Activated CD4-positive, alpha-beta memory T cell treated with anti-CD3 and anti-CD28 coated beads for 36 hours (primary cell): ENCODE measurements at places on chromosomes 12 and 14. TPM values are rescaled to one million over a fixed set of nuclear protein-coding genes. Genes with fewer than 3 reads are reported as not detected.
A peak's percentile ranks its signal among the peaks of the same experiment; 100 is the strongest.

Gene TSPAN19
- total RNA-seq, result not detected

DNA sequence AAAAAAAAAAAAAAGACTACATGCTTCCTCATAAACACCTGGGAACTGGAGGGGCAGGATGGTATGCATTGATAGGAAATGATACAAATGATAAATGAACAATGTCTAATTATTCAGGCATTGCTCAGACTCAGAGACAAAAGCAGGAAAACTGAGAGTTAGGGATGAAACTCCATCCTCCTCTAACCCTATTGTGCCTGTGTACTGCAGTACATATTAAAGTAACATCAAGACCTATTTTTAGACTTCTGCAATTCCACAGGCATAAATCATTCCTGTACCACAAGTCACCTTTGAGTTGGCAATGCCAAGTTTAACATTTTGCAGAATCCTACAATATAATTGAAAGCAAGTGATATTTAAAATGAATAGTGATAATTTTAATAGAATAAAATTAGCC is 156.5 kb upstream of the USP15 start:
- H3K27ac ChIP-seq, result no peak overlapping the region
- H3K4me1 ChIP-seq, result no peaks in the 10 kb centered on the region

GRCh38 chr14:87013583-87013982 is 979.4 kb downstream of the GALC start:
- H3K36me3 ChIP-seq, result no peaks in the 10 kb centered on the region
- H3K27ac ChIP-seq, result no peak overlapping the region
- no peaks in the 10 kb centered on the region for H3K4me1 ChIP-seq
- H3K27me3 ChIP-seq, result no peaks in the 10 kb centered on the region
- DNase-seq, result no peak

Gene EIF2S3B
- 2.3 TPM for total RNA-seq

GRCh38 chr12:110248096-110248447 is 33.0 kb upstream of the ATP2A2 start:
- H3K27ac ChIP-seq, result no peak overlapping the region
- H3K4me1 ChIP-seq, result no peaks in the 10 kb centered on the region
- no peaks in the 10 kb centered on the region for H3K36me3 ChIP-seq
- H3K27me3 ChIP-seq, result no peaks in the 10 kb centered on the region
- H3K4me3 ChIP-seq, result no peak overlapping the region

Gene TTC9
- total RNA-seq, result 8.6 TPM

Gene RAN
- 2,100 TPM for total RNA-seq

DNA sequence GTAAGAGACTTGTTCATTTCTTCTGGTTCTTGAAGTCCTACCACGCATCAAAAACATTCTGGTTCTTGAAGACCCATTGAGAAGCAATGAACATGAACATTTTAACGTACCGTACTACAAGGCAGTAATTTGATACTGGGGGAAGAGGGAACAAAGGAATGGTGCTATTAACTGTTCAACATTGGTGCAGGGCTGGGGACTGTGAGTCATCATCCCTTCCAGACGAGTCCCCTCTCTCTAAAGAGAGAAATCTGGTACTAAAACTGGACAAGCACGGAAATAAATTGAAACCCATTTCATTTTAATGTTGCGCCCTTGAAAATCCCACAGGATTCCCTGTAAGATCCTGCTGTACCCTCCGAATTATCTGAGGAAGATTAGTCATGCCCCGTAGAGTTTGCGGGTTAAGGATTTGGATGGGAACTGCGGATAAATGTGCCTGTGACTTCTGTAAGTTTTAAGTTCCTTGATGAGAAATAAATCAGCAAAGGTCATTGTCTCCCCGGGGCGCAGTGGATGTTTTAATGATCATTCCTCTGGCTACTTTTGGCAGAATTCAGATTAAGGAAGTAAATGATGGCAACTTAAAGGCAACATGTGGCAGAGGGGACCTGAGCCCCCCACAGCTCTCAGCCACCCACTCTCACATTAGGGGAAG is 78.6 kb downstream of the KCNK13 start:
- DNase-seq, result no peak
- peaks cover 5% of the 10 kb centered on the region for H3K27me3 ChIP-seq
- H3K4me1 ChIP-seq, result no peaks in the 10 kb centered on the region
- no peaks in the 10 kb centered on the region for H3K36me3 ChIP-seq
- H3K4me3 ChIP-seq, result no peak overlapping the region

DNA sequence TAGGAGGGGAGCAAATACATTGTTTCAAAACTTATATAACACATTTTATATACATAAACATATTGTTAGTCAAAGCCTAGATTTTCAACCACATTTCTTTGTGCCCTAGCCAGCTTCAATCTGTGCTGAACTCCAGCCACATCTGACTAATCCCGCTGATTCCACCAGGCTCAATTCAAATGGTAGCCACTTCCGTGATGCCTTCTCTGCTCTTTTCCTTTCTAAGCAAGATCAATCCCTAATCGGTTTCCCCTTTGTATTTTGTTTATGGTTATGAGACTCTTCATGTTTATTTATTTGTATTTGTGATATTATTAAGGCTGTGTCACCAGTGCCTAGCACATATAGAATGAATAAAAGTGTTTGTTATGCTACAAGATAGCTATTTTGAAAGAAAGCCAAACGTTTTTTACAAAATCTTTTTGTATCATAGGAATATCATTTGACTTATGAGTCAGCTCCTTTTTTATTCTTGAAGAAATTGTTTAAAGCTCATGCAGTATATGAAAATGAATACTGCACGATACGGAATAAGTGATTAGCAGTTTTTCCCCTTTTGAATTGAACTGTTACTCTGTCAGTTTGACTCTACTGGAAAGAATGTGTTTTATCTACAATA is 110.2 kb downstream of the PLEKHA5 start:
- DNase-seq, result no peak
- H3K27me3 ChIP-seq, result no peaks in the 10 kb centered on the region
- no peak overlapping the region for H3K27ac ChIP-seq

DNA sequence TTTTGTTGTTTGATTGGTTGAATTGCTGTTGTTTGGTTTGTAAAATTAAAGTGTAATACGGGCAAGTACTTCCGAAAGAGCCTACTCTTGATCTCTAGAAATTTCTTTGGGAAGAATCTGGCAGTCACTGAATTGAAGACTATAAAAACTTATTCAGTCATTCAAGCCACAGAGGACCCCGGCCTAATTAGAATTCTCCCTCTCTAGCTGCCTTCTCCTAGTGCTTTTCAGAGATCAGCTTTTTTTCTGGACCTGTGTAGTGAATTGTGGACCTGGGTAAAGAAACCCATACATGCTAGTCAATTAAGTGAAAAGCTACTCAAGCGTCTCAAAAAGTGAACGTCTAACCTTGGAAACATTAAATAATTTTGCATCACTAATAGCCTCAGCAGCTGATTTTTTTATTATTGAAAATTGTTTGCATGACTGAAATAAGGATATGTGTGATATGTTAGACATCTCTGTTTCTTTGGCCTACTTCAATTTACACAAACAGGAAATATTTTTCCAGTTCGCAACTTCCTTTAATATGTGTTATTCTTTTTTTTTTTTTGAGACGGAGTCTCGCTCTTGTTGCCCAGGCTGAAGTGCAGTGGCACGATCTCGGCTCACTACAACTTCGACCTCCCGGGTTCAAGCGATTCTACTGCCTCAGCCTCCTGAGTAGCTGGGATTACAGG is 27.2 kb downstream of the EFCAB11 start:
- no peaks in the 10 kb centered on the region for H3K36me3 ChIP-seq
- H3K4me1 ChIP-seq, result no peaks in the 10 kb centered on the region
- no peak overlapping the region for H3K27ac ChIP-seq
- no peaks in the 10 kb centered on the region for H3K27me3 ChIP-seq
- no peak overlapping the region for H3K4me3 ChIP-seq

Gene DENND5B
- total RNA-seq, result 0.17 TPM

- no peak for DNase-seq
- no peaks in the 10 kb centered on the region for H3K36me3 ChIP-seq
- no peaks in the 10 kb centered on the region for H3K4me1 ChIP-seq
- peaks cover 4% of the 10 kb centered on the region for H3K27me3 ChIP-seq
- no peak overlapping the region for H3K4me3 ChIP-seq
Observed at GRCh38 chr12:59182658-59183455, 262.6 kb upstream of the LRIG3 start.

Gene NRL
- total RNA-seq, result 1.9 TPM

Gene RNASE2
- not detected for total RNA-seq

DNA sequence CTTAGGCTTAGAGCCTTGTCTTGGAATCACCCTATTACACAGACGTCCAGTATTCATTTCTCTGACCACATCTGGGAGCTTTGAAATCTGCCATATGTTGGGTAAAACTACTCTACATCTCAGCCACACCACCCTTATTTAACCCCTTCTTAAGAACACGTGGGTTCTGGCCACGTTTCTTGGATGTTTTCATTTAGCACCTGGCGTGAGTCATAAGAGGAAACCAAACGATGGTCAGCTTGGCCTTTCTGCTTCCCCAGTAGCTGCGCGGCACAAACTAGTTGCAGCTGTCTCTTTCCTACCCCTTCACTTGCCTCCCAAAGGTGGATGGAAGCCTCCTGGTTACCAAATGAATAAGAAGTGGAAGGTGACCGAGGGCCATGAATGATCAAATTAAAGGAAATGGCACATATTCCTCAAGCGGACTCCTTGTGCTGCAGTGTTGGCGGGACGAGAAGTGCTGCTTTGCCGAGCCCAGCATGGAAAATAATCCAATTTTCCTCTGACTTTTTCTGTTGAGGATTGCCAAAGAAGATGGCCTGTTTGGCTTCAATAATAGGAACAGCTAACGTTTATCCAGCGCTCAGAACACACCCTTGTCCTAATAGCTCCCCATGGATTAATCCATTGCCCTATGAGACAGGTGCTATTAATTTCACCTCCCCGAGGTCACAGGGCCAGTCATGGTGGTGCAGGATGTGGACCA is 154.1 kb downstream of the ZNF664 start:
- no peak overlapping the region for H3K27ac ChIP-seq
- peaks cover 9% of the 10 kb centered on the region for H3K27me3 ChIP-seq
- H3K36me3 ChIP-seq, result no peaks in the 10 kb centered on the region
- no peak for DNase-seq
- no peak overlapping the region for H3K4me3 ChIP-seq

DNA sequence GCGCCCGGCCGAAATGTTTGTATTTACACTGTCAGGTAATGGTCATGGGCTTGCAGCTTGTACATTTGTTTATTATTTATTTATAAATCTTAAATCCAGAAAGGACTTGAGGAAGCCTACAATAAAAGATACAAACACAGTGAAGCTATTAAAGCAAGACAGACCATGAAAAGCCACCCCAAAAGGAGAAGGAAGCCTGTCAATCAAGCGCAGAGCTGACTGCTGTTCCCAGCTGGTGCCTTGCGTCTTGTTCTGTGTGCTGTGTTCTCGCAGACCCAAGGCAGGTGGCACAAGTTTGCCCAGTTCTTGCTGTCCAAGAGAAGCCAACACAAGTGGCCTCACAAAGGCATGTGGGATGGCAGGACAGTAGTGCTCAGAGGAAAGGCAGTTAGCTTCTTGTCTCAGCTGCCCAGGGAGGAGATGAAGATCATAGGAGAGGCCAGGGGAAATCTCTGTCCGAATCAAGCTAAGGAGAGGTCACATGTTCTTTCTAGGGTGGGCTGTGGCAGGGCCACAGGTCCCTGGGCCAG is 73.2 kb downstream of the SLC25A47 start:
- no peak for DNase-seq
- no peak overlapping the region for H3K27ac ChIP-seq
- H3K4me1 ChIP-seq, result no peaks in the 10 kb centered on the region
- H3K36me3 ChIP-seq, result no peaks in the 10 kb centered on the region
- H3K4me3 ChIP-seq, result no peak overlapping the region

Gene GIT2
- total RNA-seq, result 56.7 TPM

GRCh38 chr12:95953000-95953399 is 9.9 kb downstream of the AMDHD1 start:
- no peak overlapping the region for H3K27ac ChIP-seq
- DNase-seq, result no peak
- H3K36me3 ChIP-seq, result no peaks in the 10 kb centered on the region
- no peak overlapping the region for H3K4me3 ChIP-seq
- H3K27me3 ChIP-seq, result no peaks in the 10 kb centered on the region

Gene SMIM41
- not detected for total RNA-seq

GRCh38 chr14:103056322-103057027 is 874 bp downstream of the CDC42BPB start:
- peaks cover 12% of the 10 kb centered on the region for H3K27me3 ChIP-seq
- no peaks in the 10 kb centered on the region for H3K4me1 ChIP-seq
- H3K27ac ChIP-seq, result no peak overlapping the region
- peak overlapping the region; percentile 64 for H3K4me3 ChIP-seq

- H3K27ac ChIP-seq, result no peak overlapping the region
- H3K36me3 ChIP-seq, result peaks cover 5% of the 10 kb centered on the region
- no peaks in the 10 kb centered on the region for H3K4me1 ChIP-seq
- no peak overlapping the region for H3K4me3 ChIP-seq
Observed at GRCh38 chr14:100604121-100604501, 16.9 kb upstream of the BEGAIN start.

Gene APOLD1
- 4.4 TPM for total RNA-seq

Gene KRT75
- not detected for total RNA-seq

GRCh38 chr12:53004178-53004577 is 2.1 kb upstream of the EIF4B start:
- peaks cover 6% of the 10 kb centered on the region for H3K27me3 ChIP-seq
- no peak for DNase-seq
- H3K36me3 ChIP-seq, result peaks cover 23% of the 10 kb centered on the region

Gene CLEC12A
- total RNA-seq, result not detected

- H3K27me3 ChIP-seq, result peaks cover 4% of the 10 kb centered on the region
- H3K27ac ChIP-seq, result no peak overlapping the region
- no peaks in the 10 kb centered on the region for H3K4me1 ChIP-seq
- H3K4me3 ChIP-seq, result no peak overlapping the region
- DNase-seq, result no peak
Observed at GRCh38 chr12:66550626-66551025, 128.2 kb downstream of the GRIP1 start.
